ENCODE measurements at places on chromosomes 16 and 17.

GRCh38 chr17:34114174-34114573 lies 140.9 kb upstream of the CCL2 start:
- DNase-seq: no peak

DNA sequence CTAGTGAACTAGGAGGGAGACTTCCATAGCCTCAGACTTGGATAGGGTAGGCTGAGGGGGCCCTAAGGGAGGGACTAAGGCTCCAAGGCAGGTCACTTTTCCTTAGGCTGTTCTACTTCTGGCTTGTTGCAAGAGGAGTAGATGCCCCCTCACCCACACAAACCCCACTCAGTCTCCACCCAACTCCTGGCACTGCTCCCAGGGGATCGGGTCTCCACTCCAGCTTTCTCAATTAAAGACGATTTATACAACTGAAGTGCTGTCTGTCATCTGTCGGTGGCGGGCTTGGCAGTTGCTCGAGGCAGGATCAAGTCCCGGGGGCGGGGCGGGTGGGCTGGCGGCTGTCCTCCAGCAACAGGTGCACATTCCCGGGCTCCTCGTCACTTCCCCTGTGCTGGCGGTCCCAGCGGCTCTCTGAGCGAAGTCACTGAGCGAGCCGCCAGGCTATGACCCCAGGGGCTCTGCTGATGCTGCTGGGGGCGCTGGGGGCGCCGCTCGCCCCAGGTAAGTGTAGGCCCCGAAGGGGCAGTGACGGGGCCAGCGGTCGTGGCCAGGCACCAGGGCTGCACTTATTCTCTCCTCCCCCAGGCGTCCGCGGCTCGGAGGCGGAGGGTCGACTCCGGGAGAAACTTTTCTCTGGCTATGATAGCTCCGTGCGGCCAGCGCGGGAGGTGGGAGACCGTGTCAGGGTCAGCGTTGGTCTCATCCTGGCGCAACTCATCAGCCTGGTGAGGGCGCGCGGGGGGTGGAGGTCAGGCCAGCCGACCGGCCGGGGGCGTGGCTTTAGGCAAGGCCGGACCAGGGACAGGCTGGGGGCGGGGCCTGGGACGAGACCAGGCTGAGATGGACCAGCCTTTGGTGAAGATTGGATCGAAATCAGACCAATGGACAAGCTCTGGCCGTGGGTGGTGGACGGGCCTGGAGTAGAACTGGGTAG lies at the start of gene CHRNB1:
TSS of gene CHRNB1 (plus strand) at position 380 of the 937 bp plus-strand sequence. CDS start at position 447, 67 bp downstream.
- DNase-seq: no peak

- no peak for DNase-seq
Observed at GRCh38 chr17:49764559-49765180, 739 bp upstream of the FAM117A start.

GRCh38 chr17:45848868-45849535 lies 4.3 kb downstream of the SPPL2C start:
- no peak for DNase-seq

- no peak for DNase-seq
Observed at GRCh38 chr17:39138431-39139160, 12.8 kb downstream of the PLXDC1 start.

DNA sequence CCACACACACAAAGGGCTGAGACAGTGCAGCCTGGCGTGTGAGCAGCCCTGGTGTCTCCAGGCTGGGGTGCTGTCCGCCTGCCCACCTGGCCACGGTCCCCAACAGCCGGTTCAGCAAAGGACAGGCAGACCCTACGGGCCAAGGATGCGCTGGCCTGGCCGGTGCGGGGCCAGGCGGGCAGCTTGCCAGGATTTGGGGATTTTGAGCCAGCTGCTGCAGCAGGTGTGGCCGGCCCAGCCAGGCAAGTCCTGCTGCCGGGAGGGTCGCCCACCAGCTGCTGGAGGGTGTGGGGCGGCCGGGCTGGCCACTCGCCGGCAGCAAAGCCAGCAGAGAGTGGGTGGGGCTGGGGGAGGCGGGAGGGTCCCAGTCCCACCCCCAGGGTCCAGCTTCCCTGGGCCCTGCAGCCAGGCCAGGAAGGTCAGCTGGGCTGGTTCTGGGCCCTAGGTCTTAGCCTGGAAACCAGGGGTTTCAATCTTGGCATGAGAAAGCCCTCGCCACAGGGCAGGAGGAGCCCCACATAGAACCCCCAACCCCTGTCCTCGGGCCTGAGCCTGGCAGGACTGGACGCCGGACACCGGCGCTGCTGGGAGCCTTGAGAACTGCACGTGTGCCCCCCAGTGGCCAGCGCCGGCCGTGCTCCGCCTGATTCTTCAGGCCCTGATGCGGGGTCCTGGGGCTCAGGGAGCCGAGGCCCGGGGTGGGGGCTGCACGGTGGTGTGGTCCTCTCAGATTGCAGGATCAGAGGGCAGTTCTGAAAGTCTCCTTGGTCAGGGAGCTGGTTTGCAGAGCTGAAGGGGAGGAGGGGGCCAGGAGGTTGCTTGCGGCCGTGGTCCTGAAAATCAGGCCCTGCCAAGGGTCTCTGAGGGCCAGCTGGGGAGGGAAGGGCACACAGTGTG lies 17.6 kb upstream of the SSTR5 start:
- no peak for DNase-seq

- no peak for DNase-seq
Observed at GRCh38 chr17:50939795-50940684, 73.9 kb upstream of the TOB1 start.

- DNase-seq: no peak
Observed at GRCh38 chr17:55466671-55467070, 44.6 kb downstream of the SMIM36 start.

GRCh38 chr16:74186561-74186971 lies 110.0 kb upstream of the PSMD7 start:
- DNase-seq: peak; percentile 70

DNA sequence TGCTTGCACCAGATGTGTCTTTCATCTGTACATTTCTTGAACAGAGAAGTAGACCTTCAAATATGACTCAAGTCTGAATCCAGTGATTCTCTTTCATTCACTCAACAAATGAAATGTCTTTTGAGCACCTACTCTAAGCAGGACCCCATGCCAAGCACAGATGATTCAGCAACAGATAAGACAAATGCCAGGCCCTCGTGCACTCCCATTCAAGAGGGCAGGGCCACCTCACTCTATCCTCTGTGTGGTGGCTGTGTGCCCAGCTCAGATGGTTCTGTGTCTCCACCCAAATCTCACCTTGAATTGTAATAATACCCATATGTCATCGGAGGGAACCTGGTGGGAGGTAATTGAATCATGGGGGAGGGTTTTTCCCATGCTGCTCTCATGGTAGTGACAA lies 74.1 kb upstream of the NKD1 start:
- no peak for DNase-seq

GRCh38 chr16:82506692-82507670 lies 119.8 kb upstream of the CDH13 start:
- no peak for DNase-seq

- no peak for DNase-seq
Observed at GRCh38 chr16:49826515-49826914, 29.4 kb downstream of the ZNF423 start.

GRCh38 chr16:17231972-17232371 lies 238.8 kb downstream of the XYLT1 start:
- DNase-seq: no peak

GRCh38 chr17:77034677-77035424 lies 105.9 kb upstream of the SEC14L1 start:
- DNase-seq: no peak

GRCh38 chr17:65531256-65532100 lies 30.0 kb downstream of the AXIN2 start:
- DNase-seq: no peak

- DNase-seq: no peak
Observed at GRCh38 chr16:637081-638018, 1.2 kb upstream of the METTL26 start.

DNA sequence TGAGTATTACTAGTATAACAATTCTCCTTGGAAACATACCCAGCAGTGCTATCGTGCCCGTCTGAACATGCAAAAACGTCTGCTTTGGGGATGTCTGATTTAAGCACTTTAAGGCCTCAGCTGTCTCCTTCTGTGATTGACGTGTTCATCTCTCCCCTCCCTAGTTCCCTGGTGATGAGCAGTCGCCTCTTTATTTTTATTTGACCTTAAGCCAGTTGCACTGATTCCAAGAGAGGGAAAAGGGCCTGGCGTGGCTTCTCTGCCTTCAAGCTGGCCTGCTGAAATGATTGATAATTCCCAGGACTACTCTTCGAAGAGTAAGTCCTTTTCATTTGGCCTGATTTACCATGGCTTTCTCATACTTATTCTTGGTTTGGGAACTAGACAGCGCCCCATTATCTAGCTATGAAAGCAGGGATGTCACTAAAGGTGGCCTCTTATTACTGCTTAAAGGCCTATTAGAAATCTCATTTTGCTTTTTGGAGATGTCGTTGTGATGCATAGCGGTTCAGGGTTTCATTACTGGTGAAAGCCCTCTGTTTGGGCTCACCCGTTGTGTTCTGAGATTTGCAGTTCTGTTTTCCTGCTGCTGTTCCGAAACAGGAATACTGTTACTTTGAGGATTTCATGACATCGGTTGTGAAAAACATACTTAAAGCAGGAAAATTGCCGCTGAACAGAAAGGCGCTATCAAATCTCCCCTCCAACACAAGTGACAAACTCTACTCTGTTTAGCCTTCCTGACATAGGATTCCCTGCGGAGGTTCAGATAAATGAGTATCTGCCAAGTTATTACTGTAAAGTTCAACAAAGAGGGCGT lies 65.5 kb downstream of the IQCK start:
- DNase-seq: no peak

GRCh38 chr17:4711661-4712181 lies 1.3 kb downstream of the ARRB2 start:
- no peak for DNase-seq

DNA sequence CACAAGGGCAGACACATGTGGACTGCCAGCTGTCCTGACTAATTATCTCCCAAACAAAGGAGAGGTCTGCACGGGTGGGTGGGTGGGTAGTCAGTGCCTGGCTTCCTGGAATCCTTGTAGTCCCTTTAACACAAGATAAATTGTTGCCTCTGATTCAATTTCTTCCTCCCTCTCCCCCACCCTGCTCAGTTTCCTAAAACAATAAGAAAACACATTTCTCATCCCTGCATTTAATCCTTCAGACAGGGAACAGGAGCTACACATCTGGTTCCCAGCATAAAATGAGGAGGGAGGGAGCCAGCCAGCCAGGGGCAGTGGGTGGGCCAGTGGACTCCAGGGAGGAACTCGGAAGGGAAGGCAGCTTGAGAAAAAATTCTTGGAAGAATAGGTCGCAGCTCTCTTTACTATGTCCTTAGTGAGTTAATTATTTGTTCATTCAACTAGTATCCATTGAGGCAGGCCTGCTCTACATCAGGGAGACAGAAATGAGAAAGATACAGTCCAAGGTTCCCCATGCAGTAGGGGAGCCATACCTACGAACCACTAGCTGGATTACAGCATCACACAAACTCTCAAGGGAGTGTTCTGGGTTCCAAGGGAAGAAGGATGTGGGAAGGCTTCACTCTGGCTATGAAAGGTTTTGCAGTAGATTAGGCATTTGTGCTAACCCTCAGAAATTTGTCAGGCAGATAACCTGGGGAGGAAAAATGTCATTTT lies 58.3 kb downstream of the CCT6B start:
- no peak for DNase-seq

- no peak for DNase-seq
Observed at GRCh38 chr17:81396278-81396721, 1.0 kb downstream of the BAHCC1 start.
